Bronchial smooth muscle cell (primary cell): ENCODE measurements at places on chromosomes 4 and X. TPM values are rescaled to one million over a fixed set of nuclear protein-coding genes. Genes with fewer than 3 reads are reported as not detected.

NXF2 gene
- not detected in 2 replicates for total RNA-seq

CCSER1 gene
- total RNA-seq = not detected in 2 replicates

ARHGAP36 gene
- total RNA-seq = not detected in 2 replicates

PRDM5 gene
- total RNA-seq = 14.5 and 15.4 TPM in 2 replicates

SPANXC gene
- not detected in 2 replicates for total RNA-seq

TSR2 gene
- total RNA-seq = 15.8 and 17.5 TPM in 2 replicates

NPY5R gene
- total RNA-seq = not detected in 2 replicates

PPP4R3C gene
- not detected in 2 replicates for total RNA-seq

SRPX2 gene
- 26.0 and 36.9 TPM in 2 replicates for total RNA-seq

GK2 gene
- total RNA-seq = not detected in 2 replicates

PRKG2 gene
- 13.0 and 20.3 TPM in 2 replicates for total RNA-seq

NHS gene
- total RNA-seq = 1.1 and 2.0 TPM in 2 replicates

POF1B gene
- total RNA-seq = not detected in 2 replicates

AMBN gene
- total RNA-seq = not detected in 2 replicates

TIGD2 gene
- total RNA-seq = 2.7 and 8.4 TPM in 2 replicates

DSPP gene
- total RNA-seq = not detected in 2 replicates

SLC7A11 gene
- total RNA-seq = 37.5 and 75.0 TPM in 2 replicates

UGT2B11 gene
- total RNA-seq = not detected in 2 replicates

ANTXR2 gene
- 64.0 and 125 TPM in 2 replicates for total RNA-seq

TLR6 gene
- 0.69 and 0.95 TPM in 2 replicates for total RNA-seq

ING2 gene
- total RNA-seq = 8.8 and 11.6 TPM in 2 replicates

IBSP gene
- total RNA-seq = not detected in 2 replicates

TRPC5OS gene
- not detected in 2 replicates for total RNA-seq

ADAMTS3 gene
- 1.9 and 4.1 TPM in 2 replicates for total RNA-seq

HSPA4L gene
- 5.8 and 9.3 TPM in 2 replicates for total RNA-seq

MAGEE2 gene
- not detected in 2 replicates for total RNA-seq

IRAK1 gene
- total RNA-seq = 28.7 and 31.8 TPM in 2 replicates

ZDHHC15 gene
- total RNA-seq = under 0.01 and 0.09 TPM in 2 replicates
